ENCODE measurements at places on chromosomes 1 and 21.
A peak's percentile ranks its signal among the peaks of the same experiment; 100 is the strongest.

- no peak for DNase-seq
Measured at GRCh38 chr1:78176448-78176847, 130.7 kb downstream of the GIPC2 start.

- no peak for DNase-seq
Measured at GRCh38 chr1:21182181-21182731, 5.6 kb upstream of the EIF4G3 start.

DNA sequence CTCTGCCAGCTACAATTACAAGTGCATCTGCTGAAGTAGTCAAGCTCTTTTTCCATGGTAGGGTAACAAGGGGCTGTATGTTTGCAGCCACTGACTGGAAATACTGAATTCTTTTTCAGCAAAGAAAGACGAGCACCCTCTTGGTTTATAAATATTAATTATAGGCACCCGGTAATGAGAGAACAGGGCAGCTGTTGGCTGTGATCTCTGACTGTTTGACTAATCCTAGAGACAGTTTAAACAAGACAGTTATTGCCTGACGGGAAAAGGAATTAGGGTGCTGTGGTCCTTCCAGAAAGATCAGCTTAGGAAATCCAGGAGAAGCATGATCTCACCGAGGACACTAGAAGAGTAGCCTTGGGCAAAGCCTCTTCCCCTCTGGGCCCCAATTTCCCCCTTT is 183.7 kb upstream of the ZC3H12A start:
- no peak for DNase-seq

GRCh38 chr21:16418642-16419041 is 688.9 kb downstream of the USP25 start:
- DNase-seq: no peak

GRCh38 chr1:115184951-115185331 is 95.6 kb upstream of the TSPAN2 start:
- no peak for DNase-seq

DNA sequence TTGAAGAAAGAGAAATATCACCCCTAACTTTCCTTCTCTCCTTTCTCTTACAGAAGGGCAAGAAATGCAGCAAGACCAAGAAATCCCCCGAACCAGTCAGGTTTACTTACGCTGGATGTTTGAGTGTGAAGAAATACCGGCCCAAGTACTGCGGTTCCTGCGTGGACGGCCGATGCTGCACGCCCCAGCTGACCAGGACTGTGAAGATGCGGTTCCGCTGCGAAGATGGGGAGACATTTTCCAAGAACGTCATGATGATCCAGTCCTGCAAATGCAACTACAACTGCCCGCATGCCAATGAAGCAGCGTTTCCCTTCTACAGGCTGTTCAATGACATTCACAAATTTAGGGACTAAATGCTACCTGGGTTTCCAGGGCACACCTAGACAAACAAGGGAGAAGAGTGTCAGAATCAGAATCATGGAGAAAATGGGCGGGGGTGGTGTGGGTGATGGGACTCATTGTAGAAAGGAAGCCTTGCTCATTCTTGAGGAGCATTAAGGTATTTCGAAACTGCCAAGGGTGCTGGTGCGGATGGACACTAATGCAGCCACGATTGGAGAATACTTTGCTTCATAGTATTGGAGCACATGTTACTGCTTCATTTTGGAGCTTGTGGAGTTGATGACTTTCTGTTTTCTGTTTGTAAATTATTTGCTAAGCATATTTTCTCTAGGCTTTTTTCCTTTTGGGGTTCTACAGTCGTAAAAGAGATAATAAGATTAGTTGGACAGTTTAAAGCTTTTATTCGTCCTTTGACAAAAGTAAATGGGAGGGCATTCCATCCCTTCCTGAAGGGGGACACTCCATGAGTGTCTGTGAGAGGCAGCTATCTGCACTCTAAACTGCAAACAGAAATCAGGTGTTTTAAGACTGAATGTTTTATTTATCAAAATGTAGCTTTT is 2.4 kb downstream of the CCN1 start:
- DNase-seq: no peak

- no peak for DNase-seq
Measured at GRCh38 chr1:215860833-215861232, 293.7 kb downstream of the KCTD3 start.

DNA sequence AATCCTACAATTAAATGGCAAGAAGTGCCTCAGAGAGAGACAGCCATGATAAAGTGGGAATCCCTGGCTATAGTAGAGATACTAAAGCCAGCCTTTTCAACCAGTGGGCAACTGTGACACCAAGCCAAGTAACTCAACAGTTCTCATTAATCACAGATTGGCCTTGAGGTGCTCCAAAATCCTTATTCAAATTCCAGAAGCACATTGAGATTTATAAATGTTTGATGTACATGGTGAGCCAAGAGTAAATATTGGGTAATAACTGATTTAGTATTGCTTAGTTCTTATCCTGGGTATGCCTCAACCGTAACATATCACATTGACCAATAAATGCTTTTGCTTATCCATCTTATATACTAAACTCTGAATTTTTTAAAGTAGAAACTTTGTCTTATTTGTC is 17.1 kb downstream of the HAO2 start:
- DNase-seq: no peak

DNA sequence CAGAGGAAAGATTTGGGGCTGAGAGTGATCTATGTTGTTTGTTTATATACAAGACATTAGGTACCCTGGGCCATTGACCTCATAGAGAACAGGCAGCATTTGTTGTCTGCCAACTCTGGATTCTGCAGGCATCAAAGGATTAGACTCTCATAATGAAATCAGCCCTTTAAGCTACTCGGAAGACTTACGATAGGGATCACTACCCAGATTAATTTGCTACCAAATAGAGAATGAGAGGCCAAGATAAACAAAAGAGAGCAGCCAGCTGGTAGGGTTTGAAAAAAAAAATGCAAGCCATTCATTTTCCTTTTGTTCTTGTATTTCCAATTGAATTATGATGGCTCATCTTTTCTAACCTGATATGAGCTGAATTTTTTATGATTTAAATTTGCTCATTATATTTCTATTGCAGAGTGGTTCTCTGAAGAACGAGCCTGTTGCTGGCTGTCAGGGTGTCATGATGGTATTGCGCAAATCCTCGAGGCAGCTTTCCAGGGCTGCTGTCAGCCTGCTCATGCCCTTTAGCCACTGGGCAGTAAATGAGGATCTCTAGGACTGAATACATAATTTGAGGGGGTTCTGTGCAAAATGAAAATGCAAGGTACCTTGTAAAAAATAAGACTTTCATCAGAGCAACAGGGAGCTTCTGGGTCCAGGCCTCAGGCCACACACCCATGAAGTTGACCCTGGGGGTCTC is 116.4 kb upstream of the KCNJ15 start:
- DNase-seq: no peak

DNA sequence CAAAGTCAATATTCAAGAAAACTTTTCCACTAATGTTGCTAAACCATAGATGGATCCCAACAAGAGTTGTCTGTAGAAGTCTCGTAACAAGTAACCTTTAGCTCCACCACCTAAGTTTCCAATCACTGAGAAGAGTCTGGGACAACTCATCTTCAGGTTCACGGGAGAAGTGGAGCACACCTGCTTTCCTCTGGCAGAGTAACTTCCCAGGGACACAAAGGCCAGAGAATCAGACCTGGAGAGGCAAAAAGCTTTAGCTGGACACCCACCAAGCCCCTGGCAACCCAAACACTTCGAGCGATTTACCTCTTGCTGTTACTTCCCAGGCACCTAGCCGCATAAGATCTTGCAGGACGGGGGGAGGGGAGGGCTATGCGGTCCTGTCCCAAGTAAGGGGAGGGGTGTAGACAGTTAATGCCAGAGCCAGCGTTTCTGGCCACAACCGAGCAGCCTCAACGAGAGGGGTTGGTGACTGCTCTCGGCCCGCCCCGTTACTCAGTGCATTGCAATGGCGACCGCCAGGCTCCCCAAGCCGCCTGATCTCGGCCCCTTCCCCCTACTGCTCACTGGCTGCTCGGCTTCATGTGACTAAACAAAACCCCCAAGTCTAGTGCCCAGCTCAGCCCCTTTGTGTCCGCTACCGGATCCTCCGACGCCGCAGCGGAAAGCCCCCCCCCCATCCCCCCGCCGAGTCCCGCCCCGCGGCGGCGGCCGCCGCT is 709 bp downstream of the ZNF644 start:
- DNase-seq: peak; percentile 86

DNA sequence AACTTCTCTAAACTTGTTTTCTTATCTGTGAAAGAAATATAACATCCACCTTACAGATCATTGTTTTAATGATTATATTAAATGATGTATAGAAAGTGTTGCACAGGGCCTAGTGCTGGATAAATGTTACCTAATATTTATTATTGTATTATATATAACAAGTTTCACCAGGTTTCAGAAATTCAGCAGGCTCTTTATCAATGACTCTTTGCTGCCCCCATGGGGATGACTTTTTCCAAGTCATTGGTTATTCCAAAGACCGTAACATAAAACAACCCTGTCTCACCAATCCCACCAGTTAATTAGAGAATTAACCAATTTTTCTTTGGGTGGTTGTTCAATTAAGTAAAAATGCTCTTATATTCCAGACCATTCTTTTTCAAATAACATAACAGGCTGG is 7.3 kb upstream of the DEDD start:
- DNase-seq: no peak

DNA sequence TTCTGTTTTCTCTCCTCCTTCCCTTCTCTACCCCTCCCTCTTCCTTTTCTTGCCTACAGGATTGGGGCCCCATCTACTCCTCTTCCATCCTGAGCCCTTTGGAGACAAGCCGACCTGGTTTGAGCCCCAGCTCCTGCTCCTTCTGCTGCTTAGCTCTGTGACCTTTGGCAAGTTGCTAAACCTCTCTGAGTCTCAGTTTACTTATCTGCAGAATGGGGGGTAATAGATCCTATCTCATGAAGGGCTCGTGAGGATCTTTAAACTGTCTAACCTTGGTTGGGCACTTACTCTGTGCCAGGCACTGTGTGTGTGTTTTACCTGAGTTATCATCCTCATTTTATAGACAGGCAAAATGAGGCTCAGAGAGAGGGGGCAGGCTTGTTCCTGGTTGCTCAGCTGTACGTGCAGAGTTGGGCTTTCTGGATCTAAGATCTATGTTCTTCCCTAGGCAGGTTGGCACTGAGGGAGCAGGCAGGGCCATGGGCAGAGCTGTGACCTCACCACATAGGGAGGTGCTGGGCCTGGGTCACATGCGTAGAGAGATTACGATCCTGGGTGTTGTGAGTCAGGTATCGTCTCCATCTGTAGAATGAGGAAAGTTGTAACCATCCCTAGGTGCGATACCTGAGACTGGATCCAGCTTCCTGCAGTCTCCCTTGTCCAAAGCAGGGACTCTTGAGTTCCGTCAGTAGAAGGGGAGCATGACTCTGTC is 58.5 kb downstream of the FOXO6 start:
- DNase-seq: no peak

DNA sequence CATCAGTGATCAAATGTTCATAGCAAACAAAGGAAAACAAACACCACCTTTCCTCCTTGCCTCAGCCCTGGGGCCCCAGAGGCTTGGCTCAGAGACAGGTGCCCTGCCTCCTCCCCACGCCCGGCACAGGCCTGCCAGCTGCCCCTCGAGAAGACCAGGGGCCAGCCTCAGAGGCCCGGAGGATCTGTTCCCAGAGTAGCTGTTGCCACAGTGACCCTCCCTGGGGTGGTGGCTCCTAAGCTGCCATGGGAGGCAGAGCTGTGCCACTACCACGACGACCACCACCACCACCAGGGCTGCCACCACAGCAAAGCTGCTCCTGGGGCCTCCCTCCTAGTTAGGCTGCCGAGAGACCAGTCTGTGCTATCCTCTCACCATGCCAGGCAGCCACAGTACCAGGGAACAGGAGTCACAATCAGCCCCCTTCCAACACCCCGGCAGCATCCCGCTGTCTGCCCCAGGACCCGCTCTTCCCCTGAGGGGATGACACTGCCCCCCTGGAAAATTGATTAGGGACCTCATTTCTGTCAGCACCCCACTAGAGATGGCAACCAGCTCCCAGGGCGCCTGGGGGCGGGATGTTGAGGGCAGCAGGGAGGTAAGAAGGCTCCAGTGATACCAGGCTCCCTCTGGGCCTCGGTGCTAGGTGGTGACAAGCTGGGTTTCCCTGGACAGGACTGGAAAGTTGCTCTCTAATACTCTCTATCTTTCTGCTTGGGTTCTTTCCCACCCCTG is 30.5 kb downstream of the KCNC4 start:
- no peak for DNase-seq

DNA sequence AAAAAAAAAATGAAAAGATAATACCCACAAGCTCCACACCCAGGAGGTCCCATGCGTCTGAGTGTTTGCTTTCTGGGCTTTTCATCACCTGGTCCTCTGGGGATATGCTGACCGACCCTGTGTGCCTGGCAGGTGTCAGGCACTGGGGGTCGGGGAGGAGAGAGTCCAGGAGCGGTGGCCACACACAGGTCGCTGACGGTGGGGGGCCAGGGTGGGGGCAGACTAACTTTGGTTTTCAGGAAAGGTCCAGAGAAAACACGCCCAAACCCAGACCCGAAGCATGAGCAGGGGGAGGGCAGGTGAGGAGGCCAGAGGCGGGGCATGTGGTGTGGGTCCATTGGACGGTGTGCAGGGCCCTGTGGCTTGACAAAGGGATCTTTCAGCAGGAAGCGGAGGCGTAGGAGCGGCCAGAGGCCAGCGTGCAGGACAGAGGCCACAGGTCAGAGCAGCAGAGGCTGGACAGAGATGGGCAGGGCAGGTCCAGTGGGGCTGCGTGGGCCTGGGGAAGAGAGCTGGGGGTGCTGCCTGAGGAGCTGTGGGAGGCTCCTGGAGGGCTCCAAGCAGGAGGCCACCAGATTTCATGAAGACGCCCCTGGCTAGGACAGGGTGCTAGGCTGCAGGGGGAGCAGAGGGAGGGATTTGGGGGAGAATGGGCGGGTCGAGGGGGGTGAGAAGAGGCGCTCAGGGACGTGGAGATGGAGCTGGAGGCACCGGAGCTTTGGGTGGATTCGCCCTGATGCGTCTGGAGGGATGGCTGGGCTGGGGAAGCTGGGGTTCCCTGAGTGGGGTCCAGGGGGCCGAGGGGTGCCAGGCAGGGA is 15.8 kb downstream of the RNF223 start:
- DNase-seq: no peak

DNA sequence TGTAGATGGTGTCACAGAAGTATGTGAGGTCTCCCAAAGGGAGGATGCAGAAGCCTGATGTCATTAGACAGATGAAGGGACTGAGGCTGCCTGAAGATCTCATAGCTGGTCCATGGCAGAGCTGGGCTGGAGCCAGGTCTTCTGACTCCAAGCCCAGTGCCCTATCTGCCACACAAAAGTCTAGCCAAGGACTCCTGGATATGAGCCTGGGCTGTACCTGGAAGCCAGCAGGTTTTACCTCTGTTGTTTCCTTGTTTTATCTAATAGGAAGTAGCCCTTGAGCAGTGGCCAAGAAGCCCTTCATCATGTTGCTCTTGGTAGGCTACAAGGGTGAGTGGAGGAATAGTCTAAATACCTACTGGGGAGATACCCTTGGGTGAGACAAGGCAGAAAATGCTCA is 74.4 kb upstream of the SLC44A3 start:
- DNase-seq: no peak

DNA sequence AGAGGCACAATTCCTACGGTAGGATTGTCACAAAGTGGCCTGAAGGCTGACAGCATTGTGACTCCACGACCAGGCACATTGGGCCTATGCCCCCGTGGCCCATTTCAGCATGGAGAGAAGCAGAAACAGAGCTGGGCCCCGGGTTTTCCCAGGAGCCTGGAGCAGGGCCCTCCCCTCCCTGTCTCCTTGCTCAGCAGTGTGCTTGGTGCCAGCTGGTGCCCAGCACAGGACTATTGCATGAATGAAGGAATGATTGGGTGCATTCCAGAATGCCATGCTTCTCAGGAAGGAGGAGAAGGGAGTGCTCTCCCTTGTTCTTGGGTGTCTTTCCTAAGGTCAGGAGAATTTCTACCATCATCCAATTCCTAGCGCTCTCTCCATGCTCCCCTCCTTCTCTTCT is 33.7 kb downstream of the IER5 start:
- no peak for DNase-seq

GRCh38 chr1:86137436-86137835 is 19.1 kb downstream of the COL24A1 start:
- DNase-seq: no peak

Data from activated CD8-positive, alpha-beta memory T cell treated with anti-CD3 and anti-CD28 coated beads, Interleukin-2, amount 50 U/mL, for 48 hours (primary cell).